ENCODE measurements at places on chromosomes 3 and 15.

GRCh38 chr3:62329971-62330370, 43.4 kb downstream of the FEZF2 start:
- DNase-seq = no peak

DNA sequence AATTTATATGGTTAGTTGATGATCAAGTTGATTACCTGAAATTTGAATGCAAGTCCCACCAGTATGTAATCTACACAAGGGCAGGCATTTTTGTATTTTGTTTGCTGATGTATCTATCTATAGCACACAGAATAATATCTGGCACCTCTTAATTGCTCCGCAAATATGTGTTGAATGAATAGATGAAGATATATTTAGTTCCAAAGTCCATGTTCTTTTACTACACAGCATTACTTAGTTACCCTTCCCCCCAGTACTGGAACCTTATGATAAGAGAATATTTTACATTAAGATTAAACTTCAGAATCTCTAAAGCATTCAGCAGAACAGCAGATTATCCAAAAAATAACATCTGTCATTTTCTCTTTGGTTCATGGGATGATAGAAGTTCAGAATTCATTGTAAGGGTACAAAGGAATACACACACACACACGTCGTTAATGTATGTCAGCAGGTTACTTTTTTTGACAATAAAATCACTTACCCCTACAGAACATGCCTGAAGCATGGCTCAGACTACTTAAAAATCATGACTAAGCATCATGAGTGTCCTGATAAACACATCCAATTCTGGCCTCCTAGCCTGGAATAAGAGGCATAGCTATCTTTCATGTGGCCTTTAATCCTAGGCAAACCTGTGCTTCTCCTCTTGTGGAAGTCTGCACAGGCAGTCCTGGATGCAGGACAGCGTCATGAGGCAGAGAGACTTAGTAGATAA, 148.9 kb upstream of the TBC1D5 start:
- DNase-seq = no peak

DNA sequence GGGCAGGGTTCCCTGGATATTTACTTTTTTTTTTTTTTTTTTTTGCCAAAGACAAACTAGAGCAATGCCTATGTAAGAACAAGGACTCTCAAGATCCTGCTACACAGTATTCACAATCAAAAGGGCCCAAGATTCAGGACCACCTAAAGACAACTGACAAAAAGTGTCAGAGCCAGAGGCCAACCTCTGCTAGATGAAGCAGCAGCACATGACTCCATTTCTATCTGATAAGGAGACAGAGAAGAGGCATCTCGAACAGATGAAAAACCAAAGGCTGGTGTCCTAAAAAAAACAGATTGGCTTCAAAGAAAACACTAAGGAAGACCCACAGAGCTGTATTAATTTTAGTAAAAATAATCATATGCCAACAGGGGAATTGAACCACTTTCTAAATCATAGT, 20.0 kb downstream of the CMTM6 start:
- DNase-seq = no peak

DNA sequence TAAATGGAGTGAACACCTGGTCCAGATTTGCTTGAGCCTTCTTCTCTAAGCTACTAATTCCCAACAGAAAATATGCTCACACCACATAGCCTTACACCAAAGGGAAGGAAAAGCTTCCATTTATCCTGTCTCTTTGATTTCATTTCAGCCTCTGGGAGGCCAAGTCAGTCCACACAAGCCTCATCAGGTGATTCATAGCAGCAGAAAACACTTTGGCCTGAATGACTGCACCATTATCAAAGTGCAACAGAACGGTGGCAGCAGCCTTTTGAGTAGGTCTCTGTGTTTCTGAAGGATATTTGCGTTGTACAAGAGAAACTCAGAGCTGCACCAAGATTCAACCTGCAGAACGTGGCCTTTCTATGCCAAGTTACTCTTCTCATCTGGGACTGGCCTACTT, 46.6 kb upstream of the SNRK start:
- DNase-seq = no peak

DNA sequence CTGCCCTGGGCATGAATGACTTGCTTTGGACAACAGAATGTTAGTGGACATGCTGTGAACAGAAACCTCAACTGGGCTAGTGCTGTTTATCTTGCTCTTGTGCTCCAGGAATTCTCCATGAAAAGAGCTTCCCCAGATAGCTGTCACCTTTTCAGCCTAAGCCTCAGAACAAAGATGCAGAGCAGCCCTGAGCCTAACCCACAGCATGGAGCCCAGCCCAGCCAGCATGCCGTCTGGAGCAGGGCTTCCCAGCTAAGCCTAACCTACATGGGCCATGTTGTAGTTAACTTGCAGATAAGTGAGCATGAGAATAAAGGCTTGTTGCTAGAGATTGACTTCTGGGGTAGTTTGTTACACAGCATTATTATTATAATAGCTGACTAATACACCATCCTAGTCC, 48.9 kb downstream of the SCN5A start:
- no peak for DNase-seq

DNA sequence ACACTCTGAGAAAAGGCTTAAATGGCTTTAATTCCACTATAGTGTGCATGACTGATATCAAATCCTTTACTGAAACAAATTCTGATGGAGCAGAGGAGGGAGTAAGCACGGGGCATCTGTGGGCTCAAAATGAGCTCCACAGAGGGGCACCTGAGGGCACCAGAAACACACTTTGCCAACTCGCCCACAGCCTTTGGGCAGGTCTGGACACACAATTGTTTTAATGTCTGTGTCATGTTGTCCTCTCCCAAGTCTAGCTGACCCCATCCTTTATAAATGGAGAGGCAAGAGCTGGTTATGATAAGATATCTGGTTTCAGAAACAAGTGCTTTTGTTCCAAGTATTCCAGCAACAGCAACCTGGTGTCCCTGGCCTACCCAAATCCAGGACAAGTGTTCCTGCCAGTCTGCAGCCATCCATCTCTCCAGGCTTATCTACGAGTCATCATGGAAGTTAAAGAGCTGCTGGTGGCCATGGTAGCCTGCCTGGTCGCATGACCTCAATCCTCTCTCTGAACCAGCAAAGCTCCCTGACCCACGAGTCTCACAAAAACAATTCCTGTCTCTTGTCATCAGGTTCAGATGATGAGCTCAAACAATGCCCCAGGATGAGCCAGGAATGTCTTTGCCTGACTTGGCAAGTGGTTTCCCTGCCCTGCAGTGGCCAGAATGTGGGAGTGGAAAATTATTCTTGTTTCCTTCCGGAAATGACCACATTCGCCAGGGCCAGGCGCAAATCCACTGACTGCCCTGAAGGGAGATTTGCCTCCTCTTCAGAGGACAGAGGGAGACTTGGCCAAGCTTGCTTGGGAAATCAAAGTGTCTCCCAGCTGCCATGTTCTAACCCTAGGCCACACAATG, 64.4 kb upstream of the TPM1 start:
- no peak for DNase-seq

- DNase-seq = no peak
Measured at GRCh38 chr3:149382101-149382467, 4.6 kb upstream of the TM4SF1 start.

DNA sequence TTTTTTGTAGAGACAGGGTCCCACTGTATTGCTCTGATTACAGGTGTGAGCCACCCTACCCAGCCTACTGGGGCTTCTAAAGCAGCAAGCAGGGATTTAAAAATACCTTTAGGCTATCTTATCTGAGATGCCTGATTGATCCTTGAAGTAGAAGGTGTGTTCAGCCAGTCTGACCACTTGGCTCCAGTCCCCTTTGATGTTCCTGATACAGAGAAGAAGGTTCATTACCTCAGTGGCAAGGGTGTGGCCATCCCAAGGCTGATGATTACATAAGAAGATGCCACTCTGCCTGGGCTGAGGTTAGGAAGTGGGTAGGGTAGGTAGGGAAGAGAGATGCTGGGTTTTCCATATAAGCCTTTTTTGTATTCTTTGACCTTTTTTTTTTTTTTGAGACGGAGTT, 11.2 kb upstream of the DCAF1 start:
- DNase-seq = no peak

- no peak for DNase-seq
Measured at GRCh38 chr15:31331389-31331788, 4.8 kb downstream of the KLF13 start.

DNA sequence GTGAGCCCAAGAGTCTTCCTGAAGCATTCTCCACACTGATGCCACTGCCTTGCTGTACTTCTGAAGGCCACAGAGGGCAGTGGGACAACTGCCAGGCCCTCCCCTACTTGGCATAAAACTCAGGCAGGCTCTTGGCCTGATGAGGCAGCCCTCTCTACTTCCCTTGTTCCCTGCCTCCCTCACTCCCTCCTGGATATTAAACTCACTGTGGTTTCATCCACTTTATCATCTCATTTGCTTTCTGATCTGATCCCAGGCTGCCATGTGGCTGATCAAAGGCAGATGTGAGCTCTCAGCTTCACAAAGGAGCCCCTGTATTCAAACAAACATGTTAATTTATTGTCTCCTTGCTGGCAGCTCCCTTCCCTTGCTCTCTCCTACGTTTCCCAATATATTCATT, 533.5 kb downstream of the IGSF11 start:
- DNase-seq = peak; percentile 4

- peak; percentile 54 for DNase-seq
Measured at GRCh38 chr3:62159709-62160092, 213.6 kb downstream of the FEZF2 start.

GRCh38 chr15:92541291-92542200, 114.0 kb downstream of the FAM174B start:
- no peak for DNase-seq

DNA sequence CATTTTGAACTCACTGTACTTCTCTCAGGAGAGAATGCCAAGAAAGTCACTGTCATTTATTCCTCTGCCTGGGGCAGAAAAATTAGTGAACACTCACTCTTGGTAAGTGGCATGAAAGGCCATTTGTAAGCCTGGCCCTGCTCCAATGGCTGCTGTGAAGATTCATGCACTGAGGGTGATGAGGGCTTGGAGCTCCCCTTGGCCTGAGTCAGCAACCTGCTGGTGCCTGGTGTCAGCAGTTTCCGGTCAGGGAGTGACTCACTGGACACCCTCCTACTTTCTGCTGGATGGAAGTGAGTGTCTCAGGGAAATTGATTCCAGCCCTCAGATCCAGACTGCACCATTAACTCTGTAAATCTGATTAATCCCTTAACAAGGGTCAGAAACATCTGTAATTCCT, 37.6 kb downstream of the TRA2B start:
- no peak for DNase-seq

- peak; percentile 77 for DNase-seq
Measured at GRCh38 chr15:57320631-57321220, 55.6 kb upstream of the CGNL1 start.

DNA sequence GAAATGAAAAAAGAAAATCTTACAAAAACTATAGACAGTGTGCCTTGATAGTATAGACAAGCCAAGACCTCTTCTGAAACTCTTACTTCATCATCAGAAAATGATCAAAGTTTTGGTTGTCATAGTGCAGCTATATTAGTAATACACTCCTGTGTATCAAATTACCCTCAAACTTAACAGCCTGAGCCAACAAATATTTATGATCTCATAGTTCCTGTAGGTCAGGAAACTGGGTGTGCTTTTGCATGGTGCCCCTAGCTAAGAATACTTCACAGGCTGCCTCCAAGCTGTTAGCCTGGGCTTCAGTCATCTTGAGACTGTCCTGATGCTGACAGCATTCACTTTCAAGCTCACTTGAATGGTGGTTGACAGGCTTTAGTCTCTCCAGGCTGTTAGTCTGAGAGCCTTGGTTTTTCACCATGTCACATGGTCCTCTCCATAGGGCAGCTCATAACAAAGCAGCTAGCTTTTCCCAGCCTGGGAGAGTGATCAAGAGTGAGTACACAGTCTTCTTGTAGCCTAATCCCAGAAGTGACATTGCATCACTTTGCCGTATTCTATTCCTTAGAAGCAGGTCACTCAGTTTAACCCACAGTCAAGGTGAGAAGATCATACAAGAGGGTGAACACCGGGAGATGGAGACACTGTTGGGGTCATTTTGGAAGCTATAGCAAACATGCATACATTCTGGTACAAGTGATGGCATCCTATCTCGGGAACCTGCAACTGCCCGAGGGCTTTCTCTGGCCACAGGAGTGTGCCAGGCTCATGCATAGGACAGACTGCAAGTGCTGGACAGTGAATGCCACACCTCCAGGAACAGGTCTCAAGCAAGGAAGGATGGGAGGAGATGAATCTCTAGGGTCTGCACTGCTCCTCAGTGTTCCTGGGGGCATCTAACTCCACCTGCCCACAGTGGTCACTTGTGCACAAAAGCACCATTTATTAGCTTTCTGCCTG, 173.4 kb upstream of the CADPS start:
- DNase-seq = no peak

- DNase-seq = no peak
Measured at GRCh38 chr15:72147418-72147817, 29.2 kb downstream of the SENP8 start.

DNA sequence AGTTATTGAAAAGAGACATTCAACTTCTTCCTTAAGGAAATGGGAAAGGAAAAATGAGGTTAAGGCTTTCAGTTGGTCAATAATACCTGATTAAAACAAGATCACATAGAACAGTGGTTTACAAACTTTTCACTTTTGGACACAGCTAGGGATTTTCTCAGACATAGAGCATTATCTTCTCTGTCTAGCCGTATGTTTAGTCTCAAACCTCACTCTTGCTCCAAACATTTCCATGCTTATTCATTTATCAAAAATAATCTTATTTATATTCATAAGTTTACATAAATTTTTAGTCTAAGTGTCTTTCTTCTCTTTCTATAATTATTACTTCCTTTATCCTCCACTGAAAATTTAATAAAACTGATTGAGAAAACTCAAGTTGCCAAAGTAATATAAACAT, 114.2 kb upstream of the AZI2 start:
- DNase-seq = no peak

DNA sequence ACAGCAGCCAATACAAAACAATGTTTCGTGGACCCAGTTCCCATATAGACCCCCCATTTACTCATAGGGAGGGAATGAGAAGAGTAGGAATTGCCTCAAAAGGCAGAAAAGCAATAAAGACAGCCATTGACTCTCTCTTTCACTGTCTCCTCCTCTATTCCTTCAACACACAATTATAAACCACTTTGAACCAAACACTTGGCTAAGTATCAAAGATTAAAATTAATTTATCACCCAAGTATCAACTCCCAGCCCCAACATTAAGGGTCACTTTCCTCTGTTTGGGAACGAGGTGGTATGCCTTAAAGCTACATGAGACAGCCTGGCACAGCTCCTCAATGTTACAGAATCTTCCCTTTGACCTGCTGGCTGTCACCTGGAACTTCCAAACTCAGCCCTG, 16.4 kb upstream of the LRIG1 start:
- DNase-seq = no peak

DNA sequence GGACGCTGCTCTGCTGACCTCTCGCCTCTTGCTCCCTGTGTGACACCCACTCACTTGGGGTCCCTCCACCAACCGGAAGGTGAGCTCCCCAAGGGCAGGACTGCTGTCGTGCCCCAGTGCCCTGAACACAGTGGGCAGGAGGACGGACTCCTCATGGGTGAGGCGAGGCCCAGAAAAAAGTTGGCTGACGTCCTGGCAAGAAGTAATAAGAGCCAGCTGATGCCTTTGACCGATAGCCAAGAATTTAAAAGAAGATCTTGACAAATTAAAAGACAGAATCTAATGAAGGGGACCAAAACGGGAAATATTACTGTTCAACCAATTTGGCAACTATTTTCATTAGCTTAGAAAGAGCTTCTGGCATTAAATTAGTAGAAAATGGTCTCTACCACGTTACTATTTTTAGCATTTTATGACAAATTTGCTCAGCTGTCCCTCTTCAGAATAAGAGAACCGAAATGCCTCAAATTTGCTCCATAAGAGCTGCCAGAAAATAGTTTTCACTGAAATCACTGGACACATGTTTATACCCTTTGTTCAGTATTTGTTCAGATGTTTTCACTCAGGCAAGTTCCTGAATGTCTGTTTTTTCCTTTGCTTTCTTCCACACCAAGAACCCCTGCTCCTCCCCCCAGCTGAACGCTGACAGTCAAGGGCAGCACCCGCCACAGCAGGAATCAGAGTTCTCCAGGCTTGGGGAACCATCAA, 60.5 kb downstream of the XXYLT1 start:
- DNase-seq = peak; percentile 88

Measured in muscle of arm (tissue), 14 donors.